GOT3 (cell line): ENCODE measurements at places on chromosomes 6 and 20.

DNA sequence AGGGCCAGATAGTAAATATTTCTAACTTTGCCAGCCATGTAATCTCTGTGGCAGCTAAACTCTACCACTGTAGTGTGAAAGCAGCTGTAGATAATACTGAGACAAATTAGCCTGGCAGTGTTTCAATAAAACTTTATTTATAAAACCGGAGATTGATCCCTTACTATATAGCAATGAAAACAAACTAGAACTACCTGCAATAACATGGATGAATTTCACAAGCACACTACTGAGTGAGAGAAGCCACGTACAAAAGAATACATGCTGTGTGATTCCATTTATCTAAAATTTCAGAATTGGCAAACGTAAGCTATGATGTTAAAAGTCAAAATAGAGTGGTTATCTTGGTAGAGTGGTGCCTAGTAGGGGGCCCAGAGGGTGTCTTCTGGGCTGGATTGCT lies 198.7 kb upstream of the SGK1 start:
- DNase-seq: no peak

GRCh38 chr6:109229536-109229935 lies 134.2 kb downstream of the CEP57L1 start:
- no peak for DNase-seq

DNA sequence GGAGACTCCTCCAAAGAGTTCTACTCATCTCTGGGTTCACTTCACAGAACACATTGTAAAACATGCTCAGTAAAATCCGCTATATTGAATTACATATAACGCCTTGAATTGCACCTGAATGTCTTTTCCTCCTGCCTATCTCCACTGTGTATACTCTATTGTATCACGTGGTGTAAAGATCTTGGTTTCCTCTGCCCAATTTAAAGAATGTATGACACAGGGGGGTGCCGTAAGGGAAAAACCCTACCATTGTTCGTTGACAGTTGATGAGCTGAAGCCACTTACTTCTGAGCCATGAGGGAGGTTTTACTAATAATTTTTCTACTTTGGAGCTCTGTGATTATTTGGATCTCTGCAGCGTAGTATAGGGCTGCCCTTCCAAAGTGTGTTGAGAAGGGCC lies 6.0 kb downstream of the ASF1A start:
- DNase-seq: no peak

GRCh38 chr6:41161380-41161779 lies 1.5 kb downstream of the TREM2 start:
- DNase-seq: no peak

DNA sequence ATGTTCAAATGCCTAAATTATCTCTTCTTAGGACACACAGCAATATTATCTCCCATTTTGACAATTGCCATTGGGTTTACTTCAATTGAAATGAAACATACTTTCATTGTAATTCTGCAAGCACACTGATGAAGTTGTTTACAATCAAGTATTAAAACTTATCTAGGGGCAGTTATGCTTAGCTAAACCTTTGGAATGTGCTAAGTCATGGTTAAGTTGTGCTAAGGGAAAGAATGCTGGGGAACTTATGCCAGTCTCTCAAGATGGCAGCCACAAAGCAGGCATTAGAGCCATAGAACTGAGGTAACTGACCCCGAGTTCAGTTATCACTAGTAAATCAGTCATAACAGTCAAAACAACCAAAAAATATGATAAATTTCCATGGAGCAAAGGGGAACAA lies 59.1 kb upstream of the NT5E start:
- DNase-seq: no peak

DNA sequence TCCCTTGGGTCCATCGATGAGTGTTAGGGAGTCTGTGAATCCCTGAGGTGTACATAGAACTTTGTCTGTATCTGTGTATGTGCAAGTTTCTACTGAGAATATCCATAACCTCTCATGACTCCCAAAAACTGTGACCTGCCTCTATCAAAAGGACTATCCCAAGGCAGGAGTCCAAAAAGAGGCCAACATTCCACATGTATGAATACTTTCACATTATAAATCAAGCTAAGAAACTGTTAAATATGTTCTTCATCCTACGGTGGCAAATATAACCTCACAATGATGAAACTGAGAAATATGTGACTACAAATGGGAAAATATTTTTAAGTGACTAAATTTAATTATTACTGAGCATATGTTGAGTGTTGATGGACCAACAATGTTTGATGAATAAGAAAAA lies 16.1 kb upstream of the STX11 start:
- DNase-seq: no peak

DNA sequence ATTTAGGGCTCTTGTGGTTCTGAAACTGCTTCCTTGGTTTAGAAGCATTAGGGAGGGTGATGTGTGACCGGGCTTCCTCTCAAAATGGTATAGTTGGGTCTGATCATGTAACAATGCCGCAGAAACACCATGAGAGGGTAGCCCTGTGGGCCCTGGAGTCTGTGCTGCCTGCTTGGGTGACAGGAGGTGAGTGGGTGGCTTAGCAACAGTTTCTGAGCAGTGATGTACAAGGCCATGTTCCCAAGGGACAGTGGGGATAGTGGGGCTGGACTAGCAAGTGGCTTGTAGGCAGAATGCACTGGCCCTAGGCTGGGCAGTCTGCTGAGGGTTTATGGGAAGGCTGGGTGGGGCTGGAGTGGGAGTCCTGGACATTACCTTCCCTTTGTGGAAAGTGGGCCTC lies 106.9 kb upstream of the MYL9 start:
- DNase-seq: no peak

DNA sequence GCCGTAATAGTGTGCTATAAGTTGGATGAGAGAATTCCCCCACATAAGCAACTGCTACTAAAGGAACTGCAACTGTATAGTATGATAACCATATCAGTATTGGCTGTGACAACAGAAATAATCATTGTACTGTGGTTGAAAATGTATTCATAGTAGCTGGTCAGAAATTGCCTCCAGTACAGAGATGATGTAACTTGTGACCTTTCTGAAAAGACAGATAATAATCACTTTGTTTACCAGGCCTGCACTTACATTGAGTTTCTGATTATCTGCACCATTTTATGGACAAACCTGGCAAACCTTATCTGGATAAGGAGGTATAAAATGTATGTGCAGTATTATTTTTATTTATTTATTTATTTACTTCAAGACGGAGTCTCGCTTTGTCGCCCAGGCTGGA lies 19.0 kb downstream of the CFAP206 start:
- DNase-seq: no peak

DNA sequence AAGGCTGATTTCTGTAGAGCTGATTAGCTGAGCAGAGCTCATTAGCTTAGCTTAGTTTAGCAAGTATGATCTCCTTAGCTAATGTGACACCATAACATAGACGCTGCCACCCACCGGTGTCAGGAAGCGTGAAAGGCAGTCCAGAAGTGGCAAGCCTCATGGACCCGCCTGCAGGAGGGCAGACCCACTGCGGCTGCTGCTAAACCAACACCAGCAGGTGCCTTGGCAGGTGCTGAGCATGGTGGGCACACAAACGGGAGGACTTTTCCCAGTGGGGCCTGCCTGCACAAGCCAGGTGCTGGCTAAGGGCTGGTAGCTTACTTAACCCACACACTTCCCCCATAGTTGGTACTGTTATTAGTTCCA lies 22.7 kb downstream of the ZDHHC14 start:
- DNase-seq: no peak

- no peak for DNase-seq
These were observed 75.6 kb downstream of the PRL start for GRCh38 chr6:22221211-22221610.

DNA sequence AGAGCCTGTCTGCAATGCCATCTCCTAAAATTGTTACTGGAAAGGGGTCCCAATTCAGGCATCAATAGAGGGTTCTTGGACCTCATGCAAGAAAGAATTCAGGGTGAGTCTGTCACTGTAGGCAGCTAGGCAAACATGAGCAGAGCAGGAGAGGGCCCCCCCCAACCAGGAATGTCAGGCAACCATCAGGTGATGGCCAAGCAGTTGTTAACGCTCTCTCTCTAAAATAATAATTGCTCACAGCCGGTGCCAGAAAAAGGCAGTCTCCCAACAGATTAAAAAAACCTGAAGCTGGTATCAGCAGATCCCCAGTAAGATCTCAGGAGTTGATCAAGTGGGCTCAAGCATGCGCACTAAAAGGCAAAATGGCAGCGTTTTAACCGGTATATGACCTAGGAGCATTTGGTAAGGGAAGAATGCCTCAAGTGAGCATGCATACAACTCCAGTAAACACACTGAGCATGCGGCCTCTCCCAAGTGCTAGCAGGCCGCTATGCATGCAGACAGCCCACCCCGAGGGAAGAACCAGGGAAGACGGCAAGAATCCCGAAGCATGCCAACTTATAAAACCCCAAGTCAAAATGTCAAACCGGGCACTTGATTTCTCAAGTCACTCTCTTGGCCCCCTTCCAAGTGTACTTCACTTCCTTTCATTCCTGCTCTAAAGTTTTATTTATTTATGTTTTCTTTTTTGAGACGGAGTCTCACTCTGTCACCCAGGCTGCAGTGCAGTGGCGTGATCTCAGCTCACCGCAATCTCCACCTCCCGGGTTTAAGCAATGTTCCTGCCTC lies 44.0 kb upstream of the RNGTT start:
- DNase-seq: no peak

DNA sequence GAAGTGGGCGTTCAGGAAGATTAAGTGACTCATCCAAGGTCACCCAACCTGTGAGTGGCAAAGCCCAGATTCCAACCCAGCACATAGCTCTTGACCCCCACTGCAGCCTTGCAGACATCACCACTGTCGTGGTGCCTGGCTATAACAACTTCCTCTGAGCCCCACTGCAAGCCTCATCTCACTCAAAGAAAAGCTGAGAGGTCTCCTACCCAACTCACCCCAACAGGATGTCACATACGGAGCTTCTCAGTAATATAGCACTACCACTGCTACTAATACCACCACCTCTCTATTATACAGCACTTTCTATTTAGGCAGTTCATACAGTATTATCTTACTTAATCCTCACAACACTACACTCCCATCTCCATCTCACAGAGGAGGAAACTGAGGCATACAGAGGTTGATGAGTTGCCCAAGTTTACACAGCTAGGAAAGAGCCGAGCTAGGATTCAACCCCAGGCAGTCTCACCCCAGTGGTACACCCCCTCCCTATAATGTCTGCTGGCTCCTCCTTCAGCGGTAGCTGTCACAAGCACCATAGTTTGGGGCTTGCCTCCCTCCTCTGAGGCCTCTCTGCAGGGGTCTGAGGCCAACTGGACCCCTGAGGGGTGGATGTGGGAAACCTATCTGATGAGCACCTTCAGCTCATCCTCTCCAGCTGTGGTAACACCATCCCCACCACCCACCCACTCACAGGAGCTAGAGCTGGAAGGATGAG lies 19.5 kb downstream of the TFEB start:
- DNase-seq: no peak

DNA sequence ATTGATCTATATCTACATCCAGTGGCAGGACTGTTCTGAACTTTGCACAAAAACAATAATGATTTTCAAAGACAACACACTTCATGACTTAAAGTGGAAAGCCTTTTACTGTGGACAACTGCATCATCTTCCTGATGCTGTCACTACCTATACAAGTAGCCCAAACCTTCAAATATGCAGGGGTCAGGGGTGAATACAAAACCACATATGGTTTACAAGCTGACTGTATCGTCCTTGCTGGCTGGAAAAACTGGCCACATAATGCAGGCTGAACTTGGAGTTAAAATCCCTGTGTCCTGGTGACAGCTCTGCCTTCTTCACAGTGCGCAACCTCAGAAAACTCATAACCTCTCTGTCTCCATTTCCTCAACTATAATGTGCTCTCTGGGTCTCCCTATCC lies 128.9 kb downstream of the GMDS start:
- no peak for DNase-seq

GRCh38 chr20:51171141-51171540 lies 148.2 kb upstream of the KCNG1 start:
- DNase-seq: no peak

DNA sequence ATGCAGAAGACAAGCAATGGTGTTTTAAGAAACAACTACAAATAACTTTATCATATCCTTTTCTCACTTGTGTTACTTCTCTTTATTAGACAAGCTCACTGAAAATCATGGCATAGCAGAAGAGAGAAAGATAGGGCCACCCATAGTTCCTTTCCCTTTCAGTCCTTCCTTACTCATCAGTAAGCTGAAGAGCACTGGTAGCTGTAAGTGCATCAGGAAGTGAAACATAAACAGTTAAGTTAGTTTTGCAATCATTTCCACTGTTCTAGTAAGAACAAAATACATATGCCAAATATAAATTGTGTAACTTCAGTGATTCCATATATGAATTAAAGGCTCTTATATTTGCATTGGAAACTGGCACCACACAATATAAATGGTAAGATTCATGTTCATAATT lies 220.1 kb downstream of the HACE1 start:
- DNase-seq: no peak

- DNase-seq: no peak
These were observed 68.7 kb downstream of the ATRN start for GRCh38 chr20:3539311-3540107.

DNA sequence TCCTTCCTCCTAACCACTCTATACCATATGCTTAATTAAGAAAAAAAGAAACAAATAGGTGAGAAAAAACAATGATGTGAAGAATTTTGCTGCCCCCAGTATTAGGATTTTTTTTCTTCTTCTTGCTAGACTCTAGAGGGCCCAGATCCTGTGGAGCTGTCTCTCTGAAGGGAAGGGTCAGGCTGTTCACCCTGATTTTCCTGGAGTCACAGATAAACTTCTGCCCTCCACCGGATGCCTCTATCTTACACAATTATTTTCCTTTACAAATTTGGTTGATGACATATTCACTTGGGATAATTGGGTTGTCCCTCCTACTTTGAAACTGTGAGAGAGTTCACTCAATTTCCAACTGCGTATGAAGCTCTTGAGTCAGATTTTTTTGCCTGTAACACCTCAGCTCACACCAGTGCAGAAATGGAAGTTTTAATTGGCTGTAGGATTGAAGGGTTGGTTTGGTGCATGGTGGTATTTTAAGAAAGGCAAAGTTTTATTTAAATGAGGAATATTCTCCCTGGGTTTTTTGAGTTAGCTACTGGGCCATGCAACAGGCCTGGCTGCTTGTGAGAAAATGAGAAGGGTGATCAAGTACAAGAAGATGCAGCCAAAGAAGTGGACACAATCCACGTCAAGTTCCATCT lies 73.7 kb upstream of the ESR1 start:
- DNase-seq: no peak

DNA sequence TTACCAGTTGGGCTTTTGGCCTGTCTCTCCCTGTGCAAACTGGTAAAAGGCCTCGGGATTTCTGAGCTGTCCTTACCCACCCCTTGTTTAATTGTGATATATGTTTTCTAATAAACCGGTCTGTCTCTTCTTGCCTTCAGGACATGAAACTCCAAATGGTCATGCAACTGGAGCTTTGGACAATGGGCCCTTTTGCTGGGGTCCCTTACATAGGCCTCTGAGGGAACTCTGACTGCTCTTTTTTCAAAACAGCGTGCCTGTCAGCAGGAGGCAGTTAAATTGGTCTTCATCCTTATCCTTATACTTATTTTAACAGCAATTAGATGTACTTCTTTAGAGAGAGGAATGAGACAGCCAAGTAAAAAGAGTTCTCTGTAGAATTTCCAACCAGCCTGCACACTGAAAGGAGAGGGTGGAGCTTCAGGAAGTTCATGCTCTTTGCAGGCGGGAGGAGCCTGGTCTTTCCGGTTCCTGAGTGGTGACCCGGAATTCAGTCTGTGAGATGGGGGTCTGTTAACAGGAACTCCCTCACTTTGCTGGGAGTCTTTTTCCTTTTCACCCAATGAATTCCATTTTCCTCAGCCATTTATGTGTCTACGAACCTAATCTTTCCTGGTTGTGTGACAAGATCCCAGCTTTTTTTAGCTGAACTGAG lies 299.6 kb upstream of the GJE1 start:
- no peak for DNase-seq
